H1 (cell line): ENCODE measurements at places on chromosomes 3 and 15. TPM values are rescaled to one million over a fixed set of nuclear protein-coding genes. Genes with fewer than 3 reads are reported as not detected.

The GALNT15 gene
- not detected in 2 replicates for total RNA-seq

DNA sequence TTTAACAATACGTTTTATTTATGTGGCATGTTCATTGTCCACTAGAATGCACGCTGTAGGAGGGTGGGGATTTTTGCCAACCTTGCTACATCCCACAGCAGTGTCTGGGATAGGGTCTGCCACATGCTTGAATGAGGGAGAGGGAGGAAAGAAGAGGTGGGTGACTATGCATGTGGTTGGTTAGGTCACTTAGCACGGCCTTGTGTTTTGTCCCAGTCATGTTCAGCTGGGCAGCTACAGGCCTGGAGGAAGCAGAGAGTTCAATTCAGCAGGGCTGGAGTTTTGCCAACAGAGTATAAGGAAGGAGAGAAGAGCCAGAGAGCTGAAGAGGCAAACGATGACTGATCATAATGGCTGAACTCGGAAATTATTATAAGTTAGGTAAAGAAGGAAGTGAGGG, 268.4 kb upstream of the NSMCE3 start:
- DNase-seq = no peak

The KLHL25 gene
- 16.5 and 17.1 TPM in 2 replicates for total RNA-seq

GRCh38 chr3:152499791-152500385, 231.2 kb downstream of the MBNL1 start:
- DNase-seq = no peak

DNA sequence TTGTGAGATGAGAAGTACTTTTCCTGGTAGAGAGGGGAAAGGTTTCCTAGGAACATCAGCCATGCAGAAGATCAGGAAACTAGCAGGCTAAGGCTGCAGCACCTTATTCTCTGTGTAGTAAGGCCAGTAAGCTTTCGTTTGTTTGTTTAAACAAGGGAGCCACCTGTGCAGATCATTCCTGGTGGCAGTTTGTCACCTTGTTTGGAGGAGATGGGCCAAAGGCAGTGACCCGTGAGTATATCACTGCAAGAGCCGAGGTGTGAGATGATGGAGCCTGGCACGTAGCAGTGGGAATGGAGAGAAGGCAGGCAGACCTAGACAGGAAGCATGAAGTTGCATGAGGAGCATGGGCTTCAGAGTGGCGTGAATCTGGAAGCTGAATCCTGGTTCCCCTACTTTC, 19.6 kb downstream of the ATG7 start:
- no peak for DNase-seq

The GP9 gene
- total RNA-seq = not detected in 2 replicates
